ENCODE measurements at places on chromosomes 4 and X. TPM values are rescaled to one million over a fixed set of nuclear protein-coding genes. Genes with fewer than 3 reads are reported as not detected.

CTAG2 gene
- not detected for total RNA-seq

UXT gene
- 148 TPM for total RNA-seq

PLXNA3 gene
- total RNA-seq: 53.6 TPM

DNA sequence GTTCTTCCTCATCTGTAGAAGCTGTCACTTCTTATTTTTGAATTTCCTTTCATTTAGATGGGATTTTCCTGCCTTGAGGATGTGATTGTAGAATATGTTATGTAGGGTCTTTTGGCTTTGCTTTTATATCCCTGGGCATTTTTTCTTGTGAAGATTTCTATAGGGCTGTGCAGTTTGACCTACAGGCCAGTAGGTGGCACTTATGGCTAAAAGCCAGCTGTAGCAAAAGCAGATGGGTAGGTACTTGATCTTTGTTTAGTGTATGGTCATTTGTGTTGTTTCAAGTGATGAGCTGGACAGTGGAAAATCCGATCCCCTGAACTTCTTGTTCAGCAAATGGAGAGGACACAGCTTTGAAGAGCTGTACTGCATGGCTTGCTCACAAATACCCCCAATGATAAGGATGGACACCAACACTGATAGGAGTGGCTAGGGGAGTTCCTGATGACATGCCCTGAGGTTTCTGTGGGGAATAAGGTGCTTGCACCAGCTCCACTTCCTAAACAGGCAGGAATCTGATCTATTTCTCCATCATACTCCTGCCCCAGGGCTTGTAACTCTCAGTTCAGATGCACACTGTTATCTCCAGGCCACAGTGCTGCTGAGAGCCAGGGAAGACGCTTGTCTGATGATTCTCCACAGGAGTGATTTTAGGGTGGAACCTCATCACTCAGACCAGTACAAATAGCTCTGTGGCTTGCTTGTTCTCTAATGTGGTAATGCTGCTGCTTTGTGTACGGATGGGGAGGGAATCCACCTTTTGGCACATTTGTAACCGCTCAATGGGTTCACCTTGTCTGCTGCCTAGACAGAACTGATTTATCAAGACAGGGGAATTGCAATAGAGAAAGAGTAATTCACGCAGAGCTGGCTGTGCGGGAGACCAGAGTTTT lies 417.1 kb upstream of the MAGEB16 start:
- DNase-seq: no peak

CSN1S1 gene
- total RNA-seq: not detected

GALNT7 gene
- total RNA-seq: 16.7 TPM

GRCh38 chr4:176492646-176493302 lies 173.0 kb downstream of the SPCS3 start:
- DNase-seq: no peak

TMEM187 gene
- 6.2 TPM for total RNA-seq

DNA sequence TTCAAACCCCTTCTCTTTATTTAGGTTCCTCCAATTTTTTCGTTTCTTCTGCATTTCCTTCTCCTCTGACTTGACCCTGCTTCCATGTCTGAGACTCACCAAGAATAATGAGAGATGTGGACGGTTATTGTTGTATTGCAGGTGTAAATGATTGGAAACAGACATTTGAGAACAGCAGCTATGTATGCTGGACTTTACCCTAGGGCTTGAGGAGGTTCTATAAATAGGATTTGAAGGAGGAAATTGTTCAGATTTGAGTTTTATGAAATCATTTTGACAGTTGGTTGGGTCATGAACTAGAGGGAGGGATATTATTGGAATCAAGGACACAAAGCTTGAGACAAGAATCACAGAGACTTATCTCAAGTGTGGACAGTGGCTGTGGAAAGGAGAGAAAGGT lies 614.6 kb upstream of the CPEB2 start:
- no peak for DNase-seq

- DNase-seq: no peak
These were observed 34.8 kb downstream of the ZNF185 start for GRCh38 chrX:152932598-152933175.

DNA sequence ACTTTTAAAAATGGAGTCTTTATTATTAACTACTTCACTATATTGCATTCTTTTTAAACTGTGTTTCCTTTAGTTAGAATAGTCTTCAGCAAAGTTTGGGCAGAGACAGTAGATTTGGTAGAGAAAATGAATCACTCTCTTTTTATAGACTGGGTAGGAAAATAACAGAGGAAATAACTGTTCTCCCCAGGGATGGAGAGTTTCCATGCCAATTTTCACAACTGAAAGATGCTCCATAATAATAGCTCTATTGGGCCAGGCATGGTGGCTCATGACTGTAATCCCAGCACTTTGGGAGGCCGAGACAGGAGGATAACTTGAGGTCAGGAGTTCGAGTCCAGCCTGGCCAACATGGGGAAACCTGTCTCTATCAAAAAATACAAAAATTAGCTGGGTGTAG lies 13.1 kb downstream of the HSD17B13 start:
- DNase-seq: no peak

FABP2 gene
- not detected for total RNA-seq

TCEAL1 gene
- 4.7 TPM for total RNA-seq

GRCh38 chr4:151226004-151226932 lies 50.7 kb upstream of the PRSS48 start:
- no peak for DNase-seq

- DNase-seq: no peak
These were observed 260.6 kb upstream of the BOD1L1 start for GRCh38 chr4:13888112-13888511.

DGKK gene
- not detected for total RNA-seq

DNA sequence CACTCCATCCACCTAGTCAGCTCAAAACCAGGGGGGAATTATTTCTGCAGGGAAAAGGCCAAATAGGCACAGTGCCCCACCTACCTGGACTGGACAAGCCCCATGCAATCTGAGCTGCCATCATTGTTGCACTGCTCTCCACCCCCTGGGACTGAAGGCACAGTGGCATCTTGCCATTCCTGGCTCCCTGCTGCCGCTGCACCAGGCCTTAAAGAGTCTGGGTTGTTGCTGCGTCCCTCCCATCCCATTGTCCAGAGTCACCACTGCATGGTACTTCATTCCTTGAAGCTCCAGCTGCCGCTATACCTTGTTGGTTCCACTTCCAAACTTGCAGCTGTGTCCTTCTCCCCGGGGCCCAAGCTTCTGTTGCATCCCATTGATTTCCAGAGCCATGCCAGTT lies 629.7 kb downstream of the STIM2 start:
- DNase-seq: no peak

DNA sequence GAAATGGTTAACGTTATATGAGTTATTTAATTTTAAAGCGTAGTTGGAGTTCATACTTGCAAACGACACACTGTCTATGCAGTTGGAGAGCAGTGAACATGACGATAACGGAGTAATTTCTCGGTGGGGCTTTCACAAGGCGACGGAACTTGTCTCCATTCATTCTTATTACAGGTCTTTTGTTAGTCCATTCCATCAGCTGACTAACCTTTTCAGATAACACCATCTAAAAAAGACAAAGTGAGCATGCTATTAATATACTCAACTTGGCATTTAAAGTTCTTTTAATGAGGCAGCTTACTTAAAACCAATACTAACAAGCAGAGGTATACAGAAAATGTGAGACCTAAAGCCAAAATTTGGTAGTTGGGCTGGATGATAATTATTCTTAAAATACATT lies 19.9 kb downstream of the MAGT1 start:
- no peak for DNase-seq

SMIM31 gene
- not detected for total RNA-seq

CXCL1 gene
- total RNA-seq: not detected

DNA sequence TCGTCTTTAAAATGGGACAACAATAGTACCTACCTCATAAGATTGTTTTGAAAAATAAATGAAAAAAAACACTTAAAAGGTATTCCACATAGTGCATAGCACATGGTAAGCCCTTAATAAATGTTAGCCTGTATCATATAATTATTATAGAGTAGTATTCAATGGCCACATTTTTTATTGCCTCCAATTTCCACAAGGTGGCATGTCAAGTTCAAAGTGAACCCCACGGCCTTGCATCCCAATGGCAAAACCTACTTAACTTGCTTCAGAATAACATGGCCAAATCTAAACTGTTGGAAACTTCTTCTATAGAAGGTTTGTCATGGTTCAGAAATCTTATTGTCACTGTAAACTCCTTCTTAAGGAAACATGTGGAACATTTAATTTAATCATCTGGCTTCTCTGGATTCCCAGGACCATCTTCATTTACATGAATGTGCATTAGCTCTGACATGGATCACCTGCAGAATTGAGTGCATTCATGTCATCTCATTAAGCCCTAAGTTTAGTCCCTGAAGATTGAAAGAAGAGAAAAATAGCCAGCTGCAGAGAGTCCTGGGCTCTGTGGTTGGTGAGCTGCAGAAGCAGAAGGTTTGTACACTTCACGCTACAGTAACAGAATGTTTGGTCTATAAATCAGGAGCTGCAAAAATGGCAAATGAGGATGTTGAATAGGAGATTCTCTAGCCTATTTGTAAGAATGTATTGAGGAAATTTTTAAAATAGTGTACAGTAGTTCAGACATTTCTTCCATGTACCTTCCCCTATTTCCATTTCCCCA lies 61.0 kb downstream of the ANXA3 start:
- DNase-seq: peak; percentile 47

GRCh38 chrX:12685541-12685940 lies 105.7 kb upstream of the PRPS2 start:
- no peak for DNase-seq

UGT2B15 gene
- total RNA-seq: not detected

DNA sequence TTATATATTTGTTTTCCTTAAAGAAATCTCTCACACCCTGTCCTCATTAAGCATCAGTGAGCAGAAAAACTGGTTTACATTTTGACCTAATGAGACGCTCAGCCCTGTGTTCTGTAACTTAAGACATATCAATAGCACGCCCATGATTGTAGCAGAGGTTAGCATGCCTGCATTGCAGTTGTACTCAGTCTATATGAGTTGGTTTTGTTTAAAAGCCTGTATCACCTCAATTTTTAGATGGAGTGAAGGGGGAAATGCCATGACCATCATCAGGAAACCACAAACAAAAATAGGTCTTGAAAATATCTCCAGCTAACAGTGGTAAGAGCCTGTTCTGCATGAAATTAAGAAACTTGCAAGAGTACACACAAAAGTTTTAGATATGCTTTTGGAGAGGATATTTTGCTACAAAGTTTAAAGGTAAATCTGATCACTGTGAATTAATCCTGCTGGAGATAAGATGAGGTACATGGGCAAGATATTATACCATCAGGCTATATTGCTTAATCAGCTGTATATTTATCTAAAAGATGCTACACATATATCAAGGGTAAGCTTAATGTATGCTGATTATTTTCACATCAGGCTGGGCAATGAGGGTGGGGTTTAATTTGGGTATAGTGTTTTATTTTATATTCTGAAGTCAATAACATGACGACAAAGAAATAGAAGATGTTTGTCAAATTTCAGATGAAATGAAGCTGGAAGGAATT lies 13.1 kb upstream of the COQ2 start:
- peak; percentile 29 for DNase-seq

CHRDL1 gene
- not detected for total RNA-seq

- DNase-seq: no peak
These were observed 890.2 kb downstream of the FSTL5 start for GRCh38 chr4:161273607-161274006.

GRCh38 chr4:160580581-160580980 lies 1477.7 kb downstream of the RAPGEF2 start:
- no peak for DNase-seq

GRCh38 chr4:57405359-57405758 lies 295.2 kb upstream of the IGFBP7 start:
- DNase-seq: no peak

- DNase-seq: peak; percentile 52
These were observed 1.8 kb downstream of the ARHGAP4 start for GRCh38 chrX:153924149-153924861.

GRCh38 chr4:105329081-105329480 lies 144.8 kb downstream of the PPA2 start:
- peak; percentile 31 for DNase-seq

DNA sequence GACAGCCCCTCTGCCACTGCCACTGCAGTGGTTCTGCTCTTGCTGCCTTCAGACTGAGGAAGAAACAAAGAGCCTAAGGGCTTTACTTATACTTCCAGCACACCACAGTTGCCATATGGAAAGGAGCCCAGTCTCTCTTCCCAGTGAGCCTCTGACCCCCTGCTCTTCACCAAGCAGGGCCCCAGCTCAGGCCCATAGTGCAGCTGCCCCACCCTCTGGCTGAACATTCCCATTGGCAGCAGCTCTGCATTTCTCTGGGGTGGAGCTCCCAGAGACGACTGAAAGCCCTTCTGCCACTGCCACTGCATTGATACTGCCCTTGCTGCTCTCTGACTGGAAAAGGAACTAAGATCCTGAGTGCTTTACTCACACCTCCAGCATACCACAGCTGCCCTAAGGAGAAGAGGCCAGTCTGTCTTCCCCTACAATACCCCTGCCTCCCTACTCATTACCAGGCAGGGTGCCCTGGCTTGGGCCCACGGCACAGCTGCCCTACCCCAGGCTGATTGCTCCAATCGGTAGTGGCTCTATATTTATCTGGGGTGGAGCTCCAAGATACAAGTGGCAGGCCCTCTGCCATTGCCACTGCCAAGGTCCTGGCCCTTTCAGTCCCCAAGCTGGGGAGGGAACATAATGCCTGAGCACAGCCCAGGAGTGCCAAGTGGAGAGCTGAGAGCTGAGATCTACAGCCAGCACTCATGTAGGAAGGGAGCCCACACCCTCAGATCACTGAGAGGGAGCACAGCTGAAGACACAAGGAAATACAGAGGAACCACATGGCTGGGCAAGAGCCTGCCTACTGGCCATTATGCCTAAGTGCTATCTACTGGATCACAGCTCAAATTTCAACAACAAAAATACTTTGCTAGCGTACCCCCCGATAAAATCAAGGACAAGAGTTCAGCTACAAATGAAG lies 36.0 kb downstream of the AWAT2 start:
- DNase-seq: no peak

GTPBP6 gene
- total RNA-seq: 55.7 TPM

DNA sequence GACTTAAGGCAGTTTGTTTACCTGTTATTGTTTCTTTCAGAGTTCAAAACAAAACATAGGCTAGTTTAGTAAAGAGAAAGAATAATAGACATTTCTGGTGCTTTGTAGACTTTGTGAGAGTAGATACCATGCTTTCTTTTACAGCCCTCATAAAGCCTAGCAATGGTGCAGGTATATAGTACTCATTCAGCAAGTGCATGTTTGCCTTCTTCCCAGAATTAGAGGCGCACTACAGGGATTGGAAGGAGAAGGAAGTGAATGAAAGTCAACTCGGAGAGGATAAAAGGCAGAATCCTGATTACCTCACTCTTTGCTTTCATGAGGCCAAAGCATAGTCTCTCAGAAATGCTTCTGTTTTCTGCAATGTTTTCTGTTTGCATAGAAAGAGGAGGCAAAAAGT lies 43.1 kb upstream of the FHDC1 start:
- no peak for DNase-seq

MTNR1A gene
- total RNA-seq: not detected

RBMXL3 gene
- not detected for total RNA-seq

FAM47E gene
- total RNA-seq: not detected

PAGE1 gene
- total RNA-seq: not detected

SLIT2 gene
- not detected for total RNA-seq

NR0B1 gene
- total RNA-seq: not detected

DNA sequence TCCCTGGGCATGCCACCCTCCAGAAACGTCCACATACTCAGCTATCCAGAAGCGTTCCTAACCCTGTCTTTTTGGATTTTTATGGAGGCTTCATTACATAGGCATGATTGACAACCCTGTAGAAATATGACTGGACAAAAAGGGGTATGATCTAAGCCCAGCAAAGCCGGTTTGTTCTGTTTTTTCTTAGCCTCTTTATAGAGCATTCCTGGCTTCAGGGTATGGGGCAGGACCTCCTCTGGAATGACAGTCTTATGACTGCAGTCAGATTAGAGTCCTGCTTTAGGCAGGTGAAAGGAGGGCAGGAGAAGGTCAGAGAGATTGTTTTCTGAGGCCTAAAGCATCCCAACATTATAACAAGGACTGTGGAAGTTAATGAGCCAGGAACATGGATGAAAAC lies 137.4 kb downstream of the DCLK2 start:
- no peak for DNase-seq
